ENCODE measurements at places on chromosomes 11 and 22.

DNA sequence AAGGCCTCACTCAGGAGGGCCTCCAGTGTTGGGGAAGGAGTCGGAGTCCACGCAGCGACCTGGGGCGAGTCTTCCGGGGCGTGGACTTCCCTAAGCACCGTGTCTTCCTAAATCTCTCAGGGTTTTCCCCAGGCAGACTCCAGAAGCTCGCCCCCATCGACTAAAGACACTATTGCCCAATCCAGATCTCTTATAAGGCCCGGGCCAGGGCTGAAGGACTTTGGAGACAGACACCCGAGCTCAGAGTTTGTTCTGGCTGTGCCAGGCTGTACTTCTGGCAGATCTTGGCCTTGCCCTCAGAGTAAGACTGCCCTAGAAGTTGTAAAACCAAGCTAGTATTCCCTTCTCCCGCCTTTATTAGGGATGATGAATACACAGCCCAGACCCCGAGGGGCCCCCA lies 191.4 kb downstream of the BUD13 start:
- no peak for DNase-seq

DNA sequence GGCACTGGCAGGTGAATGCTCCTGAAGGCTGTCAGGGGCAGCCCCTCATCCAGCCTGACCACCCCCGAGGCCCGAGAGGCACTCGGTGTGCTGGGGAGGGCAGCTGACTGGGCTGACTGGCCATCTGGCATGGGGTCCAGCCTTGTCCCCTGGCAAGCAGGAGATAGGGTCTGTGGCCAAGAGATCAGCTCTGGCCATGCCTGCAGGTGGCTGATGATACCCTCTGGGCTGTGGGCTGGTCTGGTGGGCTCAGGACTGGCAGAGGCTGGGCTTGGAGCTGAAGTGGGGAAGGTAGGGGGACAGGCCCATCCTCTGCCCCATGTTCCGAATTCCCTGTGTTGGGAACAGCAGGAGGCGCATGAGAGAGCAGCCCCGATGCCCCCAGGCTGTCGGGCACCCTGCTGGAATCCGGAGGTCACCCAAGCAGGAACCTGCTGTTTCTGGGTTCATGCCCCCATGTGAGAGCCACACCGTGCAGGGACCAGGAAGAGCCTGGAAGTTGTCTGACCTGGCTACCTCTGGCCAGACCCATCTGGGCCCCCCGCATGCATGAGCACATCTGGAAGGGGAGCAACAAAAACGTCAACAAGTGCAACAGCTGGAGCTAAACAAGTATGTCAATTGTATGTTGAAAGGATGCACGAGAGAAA lies 527.0 kb downstream of the TBC1D22A start:
- DNase-seq: no peak

- no peak for DNase-seq
These were observed 41.8 kb downstream of the LIF start for GRCh38 chr22:30204742-30205111.

GRCh38 chr11:122127020-122127419 lies 11.0 kb upstream of the BLID start:
- DNase-seq: no peak

- DNase-seq: no peak
These were observed 63.0 kb downstream of the RELT start for GRCh38 chr11:73439002-73439843.

DNA sequence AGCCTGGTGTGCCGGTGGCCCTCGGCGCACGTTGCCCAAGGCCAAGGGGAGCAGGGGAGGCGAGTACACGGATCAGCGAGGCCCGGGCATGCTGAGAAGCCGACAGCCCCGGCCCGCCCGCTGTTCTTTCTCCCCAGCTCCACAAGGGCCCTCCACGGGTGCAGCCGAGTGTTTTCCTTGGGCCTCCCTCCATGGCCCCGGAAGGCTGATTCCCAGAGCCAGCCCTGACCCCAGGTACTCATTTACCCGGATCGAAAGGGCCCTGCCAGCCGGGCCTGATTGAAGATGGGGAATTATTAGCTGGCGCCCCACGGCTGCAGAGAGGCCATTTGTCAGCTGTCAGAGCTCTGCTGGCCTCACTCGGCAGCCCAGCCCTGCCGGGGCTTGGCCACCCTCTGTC lies 53.1 kb downstream of the WNT7B start:
- DNase-seq: no peak

GRCh38 chr11:46391578-46392420 lies at the start of gene CHRM4:
TSS of gene CHRM4 (minus strand) at chr11:46391776. CDS start at chr11:46386557, 5,219 bp downstream.
- DNase-seq: peak; percentile 67

DNA sequence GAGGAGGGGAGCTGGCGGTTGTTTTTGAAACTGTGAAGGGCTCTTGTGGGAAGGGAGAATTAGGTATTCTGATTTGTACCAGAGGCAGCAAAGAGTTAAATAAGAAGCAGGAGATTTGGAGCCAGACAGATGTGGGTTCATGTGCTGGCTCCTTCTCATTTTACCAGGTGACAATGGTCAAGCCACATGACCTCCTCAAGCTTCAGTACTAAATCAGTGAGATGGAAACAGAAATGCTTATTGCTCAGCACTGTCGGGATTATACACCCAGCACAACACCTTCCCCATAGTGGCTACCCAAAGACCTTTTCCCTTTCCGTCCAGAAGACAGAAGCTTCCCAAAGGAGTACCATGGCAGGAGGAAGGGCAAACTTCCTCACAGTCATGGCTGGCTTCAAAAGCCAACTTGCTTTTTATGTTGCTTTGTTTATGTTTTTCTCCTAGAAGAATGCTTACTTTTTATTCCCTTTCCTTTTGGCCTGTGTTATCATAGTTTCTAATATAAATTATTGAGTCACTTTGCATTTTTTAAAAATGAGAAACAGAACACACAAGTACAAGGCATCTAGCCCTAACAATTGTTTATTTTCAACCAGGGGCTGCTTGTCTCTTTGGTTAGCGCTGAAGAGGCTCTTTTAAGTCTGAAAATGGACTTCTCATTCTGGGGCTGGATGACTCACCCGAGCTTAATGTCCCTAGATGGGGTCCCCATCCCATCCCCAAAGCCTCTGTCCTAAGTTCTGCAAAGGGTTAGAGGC lies 181.5 kb upstream of the ZBED5 start:
- no peak for DNase-seq

DNA sequence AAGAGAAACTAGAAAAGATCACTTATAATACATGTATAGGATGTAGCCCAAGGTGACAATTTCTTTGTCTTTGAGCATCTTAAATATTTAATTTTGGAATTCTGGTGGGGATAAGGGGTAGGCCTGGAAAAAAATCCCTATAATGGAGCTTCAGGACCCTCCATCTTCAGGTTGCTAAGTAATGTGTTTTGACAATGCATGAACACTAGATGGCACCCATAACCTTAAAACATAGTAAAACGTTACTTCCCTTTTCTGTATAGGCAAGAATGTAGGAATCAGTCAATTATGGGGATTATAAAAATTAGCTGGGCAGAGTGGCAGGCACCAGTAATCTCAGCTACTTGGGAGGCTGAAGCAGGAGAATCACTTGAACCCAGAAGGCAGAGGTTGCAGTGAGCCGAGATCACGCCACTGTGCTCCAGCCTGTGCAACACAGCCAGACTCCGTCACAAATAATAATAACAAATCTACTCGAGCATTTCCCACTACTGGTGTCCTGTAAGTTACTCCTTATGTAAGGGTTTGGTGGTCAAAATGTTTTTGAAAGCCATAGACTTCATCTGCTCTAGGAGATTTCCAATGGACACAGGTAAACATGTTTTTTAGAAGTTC lies 541.9 kb upstream of the CCDC90B start:
- peak; percentile 41 for DNase-seq

DNA sequence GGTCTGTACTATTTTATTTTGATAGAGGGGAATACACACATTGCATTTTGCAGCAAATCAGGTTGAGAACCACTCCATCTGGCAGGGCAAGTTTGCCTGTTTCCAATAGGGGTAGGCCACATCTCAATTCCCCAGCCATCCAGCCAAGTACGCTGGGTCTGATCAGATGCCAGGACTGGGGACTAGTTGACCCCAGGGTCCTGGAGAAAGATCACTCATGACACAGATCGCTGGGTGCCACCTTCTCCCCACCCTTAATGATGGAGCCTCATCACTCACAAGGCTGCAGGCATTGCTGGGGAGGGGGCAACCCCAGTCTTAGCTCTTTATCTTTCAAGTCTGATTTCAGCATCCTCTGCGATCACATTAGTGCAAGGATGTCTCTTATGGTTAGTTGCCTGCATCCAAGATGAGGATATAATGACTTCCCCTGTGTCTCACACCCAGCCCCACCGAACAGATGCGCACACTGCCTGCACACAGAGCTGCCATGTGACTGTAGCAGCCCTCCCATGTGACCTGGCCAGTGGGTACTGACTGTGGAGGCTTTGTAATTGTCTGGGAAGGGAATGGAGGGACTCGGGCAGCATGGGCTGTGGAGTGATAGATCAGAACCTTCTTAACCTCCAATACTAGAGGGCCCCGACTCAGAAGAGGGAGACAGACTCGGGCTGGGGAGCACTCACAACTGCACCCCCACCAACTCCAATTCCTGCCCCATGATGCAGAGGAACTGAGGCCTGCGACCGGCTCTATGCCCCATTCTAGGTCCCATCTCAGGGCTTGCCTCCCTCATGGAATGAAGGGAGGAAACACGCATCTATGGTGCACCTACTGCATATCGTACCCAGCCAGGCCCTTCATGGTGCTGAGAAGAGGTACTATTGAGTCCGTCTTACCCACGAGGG lies 155.8 kb downstream of the DSCAML1 start:
- DNase-seq: no peak

GRCh38 chr11:9775398-9775779 lies 111.5 kb downstream of the SWAP70 start:
- no peak for DNase-seq

GRCh38 chr11:57515332-57516060 lies at the start of gene SLC43A1:
TSS of gene SLC43A1 (minus strand) at chr11:57515702. CDS start at chr11:57514111, 1,591 bp downstream.
- DNase-seq: peak; percentile 12

DNA sequence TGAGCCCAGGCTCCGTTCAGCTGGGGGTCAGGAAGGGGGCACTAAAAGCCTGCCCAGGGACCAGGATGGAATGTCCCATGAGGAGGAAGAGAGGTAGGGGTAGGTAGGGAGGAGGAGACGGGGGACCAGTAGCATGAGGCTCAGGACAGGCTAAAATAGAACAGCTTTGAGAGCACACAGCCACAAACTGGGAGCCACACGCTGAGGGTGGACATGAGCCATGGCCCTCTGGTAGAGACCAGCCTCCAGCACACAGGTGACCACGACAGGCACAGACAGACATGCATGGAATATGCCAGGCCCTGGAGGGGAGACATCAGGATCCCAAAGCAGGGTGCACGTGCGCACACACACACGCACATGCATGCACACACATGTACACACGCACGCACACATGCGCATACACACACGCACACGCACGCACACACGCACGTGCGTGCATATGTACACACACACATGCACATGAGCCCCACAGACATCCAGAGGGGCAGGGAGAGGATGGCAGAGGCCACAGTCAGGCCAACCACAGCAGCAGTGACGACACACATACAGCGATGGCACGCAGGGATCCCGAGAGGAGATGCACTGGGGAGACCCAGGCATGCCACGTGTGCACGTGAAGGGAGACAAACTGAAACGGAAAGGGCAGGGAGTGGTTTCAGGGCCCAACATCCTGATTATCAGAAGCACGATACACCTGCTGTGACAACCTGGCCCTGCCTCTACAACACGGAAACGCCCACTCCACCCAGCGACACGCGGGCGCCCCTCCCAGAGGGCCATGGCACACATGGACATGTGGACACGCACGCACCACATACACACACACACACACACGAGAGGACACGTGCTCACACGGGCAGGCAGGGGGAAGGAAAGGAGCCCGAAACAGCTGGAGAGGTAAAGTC lies 25.7 kb downstream of the LRRC10B start:
- no peak for DNase-seq

DNA sequence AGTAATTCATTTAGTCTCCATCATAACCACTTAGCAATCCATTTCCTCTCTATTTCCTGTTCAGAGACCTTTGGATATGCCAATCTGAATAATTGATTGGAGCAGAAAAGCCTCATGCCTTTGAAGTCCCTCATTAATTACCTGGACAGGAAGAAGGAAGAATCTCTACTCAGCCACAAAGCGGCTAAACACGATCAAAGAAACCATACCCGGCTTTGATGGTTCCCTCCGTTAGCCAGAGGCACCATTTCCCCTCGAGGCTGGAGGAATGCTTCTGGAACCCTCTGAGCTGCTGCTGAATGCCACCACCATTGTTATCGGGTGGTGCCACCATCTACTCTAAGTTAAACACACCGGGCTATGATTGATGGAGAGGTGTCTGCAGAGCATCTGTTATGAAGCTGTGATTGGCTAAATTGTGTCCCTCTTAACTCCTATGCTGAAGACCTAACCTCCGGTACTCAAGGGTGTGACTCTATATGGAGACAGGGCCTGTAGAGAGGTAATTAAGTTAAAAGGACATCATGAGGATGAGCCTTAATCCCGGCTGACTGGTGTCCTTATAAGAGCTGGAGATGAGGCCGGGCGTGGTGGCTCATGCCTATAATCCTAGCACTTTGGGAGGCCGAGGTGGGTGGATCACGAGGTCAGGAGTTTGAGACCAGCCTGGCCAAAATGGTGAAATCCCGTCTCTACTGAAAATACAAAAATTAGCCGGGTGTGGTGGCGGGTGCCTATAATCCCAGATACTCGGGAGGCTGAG lies 168.6 kb downstream of the CTTN start:
- no peak for DNase-seq

DNA sequence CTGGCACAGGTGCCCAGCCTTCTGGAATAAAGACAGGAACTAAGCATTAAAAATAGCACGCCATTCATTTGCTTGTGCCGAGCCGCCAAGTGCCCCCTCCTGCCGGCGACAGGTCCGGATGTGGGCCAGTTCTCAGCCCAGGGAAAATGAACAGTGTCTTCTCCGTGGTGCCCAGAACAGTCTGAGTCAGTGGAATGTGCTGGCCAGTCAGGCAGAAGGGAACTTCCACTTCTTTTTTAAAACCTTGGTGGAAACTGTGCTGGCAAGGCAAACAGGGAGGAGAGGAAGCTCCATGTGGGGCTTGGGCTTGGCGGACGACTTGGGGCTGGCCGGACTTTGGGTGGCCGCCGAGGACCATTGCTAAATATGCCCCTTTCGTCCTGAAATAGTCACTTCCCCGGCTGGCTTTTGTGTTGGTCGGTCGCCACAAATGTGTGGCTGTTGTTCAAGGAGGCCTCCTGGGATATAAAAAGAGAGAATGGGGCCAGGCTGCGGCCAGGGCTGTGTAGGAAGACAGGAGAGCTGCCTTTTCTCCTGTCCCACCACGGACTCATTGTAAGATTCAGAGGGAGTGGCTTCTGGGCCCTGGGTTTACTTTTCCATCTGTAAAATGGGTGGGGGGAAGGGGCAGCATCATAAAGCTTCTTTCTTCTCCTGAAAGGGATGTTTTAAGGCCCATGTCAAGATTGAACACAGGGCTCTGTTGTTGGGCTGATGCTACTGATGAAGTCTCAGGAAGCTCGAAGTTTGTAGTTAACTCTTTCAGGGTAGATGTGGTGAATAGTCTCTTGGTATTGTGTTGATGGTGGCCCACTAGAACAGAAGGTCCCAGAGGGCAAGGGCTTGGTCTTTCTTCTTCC lies 101.0 kb downstream of the PTPRJ start:
- DNase-seq: no peak

All from COR-L47 (cell line).